ENCODE measurements at places on chromosomes 1 and 21.

GRCh38 chr1:20100632-20101355 lies 18.5 kb downstream of the PLA2G2D start:
- peak; percentile 70 for DNase-seq

GRCh38 chr1:61740751-61741700 lies 1.3 kb upstream of the PATJ start:
- no peak for DNase-seq

- DNase-seq: no peak
Measured at GRCh38 chr21:38384238-38384560, 114.1 kb downstream of the ERG start.

GRCh38 chr1:173798078-173798477 lies 26.4 kb upstream of the DARS2 start:
- peak; percentile 19 for DNase-seq

DNA sequence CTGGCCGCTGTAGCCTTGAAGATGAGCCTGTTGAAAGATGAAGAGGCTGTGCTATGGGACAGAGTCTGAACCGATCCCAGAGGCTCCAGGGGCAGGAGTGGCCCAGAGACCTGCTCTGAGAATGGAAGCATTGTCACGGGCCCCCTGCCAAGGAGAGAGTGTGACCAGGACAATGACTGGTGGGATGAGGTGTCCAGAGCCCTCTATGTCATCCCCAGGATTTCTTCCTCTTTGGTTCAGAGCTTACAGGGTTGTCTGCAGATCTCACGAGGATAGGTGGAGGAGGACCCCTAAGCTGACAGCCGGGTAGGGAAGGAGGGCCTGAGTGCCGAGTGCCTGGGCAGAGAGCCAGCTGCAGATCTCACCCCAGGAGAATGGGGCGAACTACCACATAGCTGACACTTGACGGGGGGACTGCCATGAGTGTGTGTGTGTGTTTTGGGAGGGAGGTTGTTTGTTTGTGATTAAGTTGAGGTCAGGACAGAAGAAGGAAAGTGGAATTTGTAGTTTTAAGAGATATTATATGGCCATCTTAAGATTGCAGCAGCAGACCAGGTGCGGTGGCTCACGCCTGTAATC lies 25.4 kb downstream of the PIK3CD start:
- DNase-seq: no peak

DNA sequence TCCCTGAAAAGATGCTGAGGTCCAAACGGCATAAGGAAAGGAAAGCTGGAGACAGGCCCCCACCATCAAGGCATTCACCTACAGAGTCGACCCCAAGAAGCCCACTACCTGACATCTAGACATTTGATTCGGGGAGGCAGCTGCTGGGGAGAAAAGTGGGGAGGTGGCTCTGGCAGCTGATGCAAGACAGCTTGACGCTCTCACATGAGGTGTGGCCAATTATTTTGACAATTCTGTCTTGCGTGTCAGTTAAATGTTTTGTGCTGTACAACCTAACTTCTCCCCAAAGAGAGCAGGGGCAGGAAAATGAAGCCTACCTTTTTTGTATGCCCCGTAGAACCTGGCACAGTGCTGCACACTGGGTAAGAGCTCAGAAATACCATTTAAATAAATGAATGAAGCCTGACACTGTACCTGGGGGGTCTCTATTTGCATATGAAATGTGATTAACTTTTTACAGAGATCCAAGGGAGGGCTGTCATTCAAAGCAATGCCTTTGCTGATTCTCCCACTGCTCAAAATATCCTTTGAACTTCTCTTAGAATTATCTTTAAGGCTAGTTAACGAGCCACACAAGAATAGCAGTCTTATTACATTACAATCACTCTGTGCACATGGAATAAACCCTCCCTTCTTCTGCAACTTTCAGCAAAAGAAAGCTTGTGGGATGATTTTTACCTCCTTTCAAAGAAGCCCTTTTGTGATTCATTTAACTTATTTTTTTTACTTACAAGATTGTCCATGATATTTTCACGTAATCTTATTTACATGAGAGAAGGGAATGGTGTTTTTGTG lies 163.2 kb downstream of the TNR start:
- no peak for DNase-seq

All from kidney tubule cell (primary cell).